ENCODE measurements at places on chromosomes 12 and 14. TPM values are rescaled to one million over a fixed set of nuclear protein-coding genes. Genes with fewer than 3 reads are reported as not detected.
A peak's percentile ranks its signal among the peaks of the same experiment; 100 is the strongest.

DNA sequence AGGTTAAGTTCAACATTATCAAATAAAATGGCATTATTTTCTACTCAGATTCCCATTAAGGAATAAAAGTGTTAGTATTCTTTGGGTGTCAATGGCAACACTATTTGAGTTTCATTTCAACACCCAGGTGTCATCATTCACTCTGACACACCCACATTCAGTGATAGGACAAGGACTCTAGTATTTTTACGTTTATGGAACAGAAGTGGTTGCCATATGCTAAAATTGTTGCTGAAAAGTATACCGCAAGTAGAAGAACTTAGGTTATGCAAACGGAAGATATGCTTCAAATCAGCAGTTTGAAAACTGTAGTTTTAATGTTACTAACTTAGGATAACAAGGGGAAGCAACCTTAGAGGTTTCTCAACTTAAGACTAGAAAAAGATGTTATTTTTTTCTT, 20.0 kb upstream of the SGPP1 start:
- H3K27ac ChIP-seq, result no peak overlapping the region
- H3K4me1 ChIP-seq, result no peaks in the 10 kb centered on the region
- no peaks in the 10 kb centered on the region for H3K36me3 ChIP-seq
- DNase-seq, result no peak
- H3K4me3 ChIP-seq, result no peak overlapping the region

The CD69 gene
- not detected for total RNA-seq

DNA sequence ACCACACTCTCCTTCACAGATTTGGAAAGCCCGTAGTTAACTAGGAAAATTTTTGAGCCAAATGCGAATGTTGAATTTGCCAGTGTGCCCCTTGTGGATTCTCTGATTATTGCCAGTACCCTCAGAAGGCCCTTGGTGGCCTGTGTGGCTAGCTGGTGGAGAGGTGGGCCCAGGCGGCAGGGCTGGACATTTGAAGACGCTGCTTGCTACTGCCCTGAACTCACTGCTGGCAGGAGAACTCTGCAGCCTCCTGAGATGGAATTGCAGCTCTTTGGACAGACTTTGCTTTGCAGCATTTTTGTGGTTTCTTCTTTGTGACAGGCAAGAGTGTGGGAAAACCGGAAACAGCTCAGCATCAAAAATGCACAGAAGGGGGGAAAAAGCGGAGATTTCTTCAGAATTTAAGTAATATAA, 97.6 kb downstream of the TGFB3 start:
- H3K4me3 ChIP-seq, result no peak overlapping the region
- peaks cover 2% of the 10 kb centered on the region for H3K36me3 ChIP-seq
- H3K27me3 ChIP-seq, result no peaks in the 10 kb centered on the region
- peaks cover 73% of the 10 kb centered on the region for H3K4me1 ChIP-seq

GRCh38 chr12:9404031-9404430, 195.8 kb upstream of the PZP start:
- no peaks in the 10 kb centered on the region for H3K36me3 ChIP-seq
- DNase-seq, result no peak
- no peak overlapping the region for H3K27ac ChIP-seq
- H3K27me3 ChIP-seq, result no peaks in the 10 kb centered on the region
- H3K4me1 ChIP-seq, result no peaks in the 10 kb centered on the region
- H3K4me3 ChIP-seq, result no peak overlapping the region

The RNF10 gene
- 136 TPM for total RNA-seq

The GLT1D1 gene
- 0.22 TPM for total RNA-seq

The KRT71 gene
- not detected for total RNA-seq

DNA sequence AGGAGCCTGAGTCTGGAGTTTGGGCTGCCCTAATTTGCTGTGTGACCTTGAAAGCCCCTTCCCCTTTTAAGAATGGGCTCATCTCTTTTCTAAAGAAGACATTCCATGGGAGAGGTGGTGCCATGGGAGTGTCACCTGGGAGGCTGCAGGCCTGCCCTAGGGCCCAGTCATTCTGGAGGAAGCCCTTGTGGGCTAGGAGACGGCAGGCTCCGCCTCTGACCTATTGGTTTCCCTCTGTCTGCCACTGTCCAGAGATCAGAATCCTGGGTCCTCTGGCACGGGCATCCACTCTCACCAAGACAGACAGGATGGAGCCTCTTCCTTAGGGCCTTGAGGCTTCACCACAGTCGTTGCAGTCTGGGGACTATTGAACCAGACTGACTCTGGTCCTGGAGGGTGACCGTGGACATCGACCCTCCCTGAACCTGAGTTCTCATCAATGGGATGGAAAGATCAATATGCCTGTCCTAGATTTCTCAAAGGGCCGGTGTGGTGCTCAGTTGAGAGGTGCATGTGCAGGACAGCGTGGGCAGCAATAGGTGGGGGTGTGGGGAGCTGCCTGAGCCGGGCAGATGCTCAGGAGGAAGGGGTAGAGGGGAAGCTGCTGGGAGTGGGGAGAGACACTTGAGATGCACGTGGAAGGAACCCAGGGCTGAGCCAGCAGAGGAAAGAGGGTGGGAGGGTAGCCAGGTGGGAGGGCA, 12.2 kb upstream of the CLMN start:
- no peak overlapping the region for H3K27ac ChIP-seq
- H3K27me3 ChIP-seq, result peaks cover 5% of the 10 kb centered on the region
- H3K36me3 ChIP-seq, result peaks cover 3% of the 10 kb centered on the region
- no peaks in the 10 kb centered on the region for H3K4me1 ChIP-seq

- no peak overlapping the region for H3K27ac ChIP-seq
- no peaks in the 10 kb centered on the region for H3K27me3 ChIP-seq
- no peak overlapping the region for H3K4me3 ChIP-seq
- DNase-seq, result no peak
Measured at GRCh38 chr14:31527546-31527945, 33.7 kb upstream of the NUBPL start.

DNA sequence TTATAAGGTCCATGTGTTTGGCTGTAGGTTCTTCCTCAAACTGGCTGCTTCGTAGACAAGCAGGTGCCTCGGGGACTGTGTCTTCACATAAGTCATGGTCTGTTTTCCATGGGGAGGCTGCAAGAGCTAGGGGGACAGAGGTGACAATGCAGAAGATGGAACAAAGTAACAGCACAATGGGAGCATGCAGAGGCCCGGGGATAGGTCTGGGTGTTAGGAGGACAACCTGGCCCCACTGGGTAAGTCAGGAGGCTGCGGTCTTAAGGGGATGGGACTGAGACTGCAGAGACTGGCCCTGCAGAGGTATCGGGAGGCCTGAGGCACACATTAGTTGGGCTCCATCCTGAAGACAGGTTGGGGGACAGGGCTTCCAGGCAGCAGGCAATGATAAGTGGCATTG, 88.9 kb downstream of the NTF3 start:
- no peaks in the 10 kb centered on the region for H3K36me3 ChIP-seq
- no peak for DNase-seq
- H3K27me3 ChIP-seq, result no peaks in the 10 kb centered on the region
- no peaks in the 10 kb centered on the region for H3K4me1 ChIP-seq

DNA sequence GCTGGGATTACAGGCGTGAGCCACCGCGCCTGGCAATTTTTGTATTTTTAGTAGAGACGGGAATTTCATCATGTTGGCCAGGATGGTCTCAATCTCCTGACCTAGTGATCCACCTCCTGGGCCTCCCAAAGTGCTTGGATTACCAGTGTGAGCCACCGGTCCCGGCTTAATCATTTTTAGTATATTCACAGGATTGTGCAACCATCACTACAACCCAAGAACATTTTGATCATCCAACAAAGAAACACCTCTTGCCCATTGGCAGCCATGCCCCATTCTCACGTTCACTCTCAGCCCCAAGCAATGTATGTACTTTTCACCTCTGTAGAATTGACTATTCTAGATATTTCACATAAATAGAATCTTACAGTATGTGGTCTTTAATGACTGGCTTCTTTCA, 19.9 kb downstream of the SP1 start:
- peaks cover 4% of the 10 kb centered on the region for H3K4me1 ChIP-seq
- no peaks in the 10 kb centered on the region for H3K27me3 ChIP-seq
- no peak for DNase-seq
- H3K36me3 ChIP-seq, result peaks cover 7% of the 10 kb centered on the region
- H3K4me3 ChIP-seq, result no peak overlapping the region
- H3K27ac ChIP-seq, result no peak overlapping the region

GRCh38 chr12:80602455-80602854, 105.0 kb upstream of the MYF6 start:
- no peak overlapping the region for H3K4me3 ChIP-seq
- H3K27me3 ChIP-seq, result no peaks in the 10 kb centered on the region
- H3K36me3 ChIP-seq, result no peaks in the 10 kb centered on the region
- H3K27ac ChIP-seq, result no peak overlapping the region
- peaks cover 3% of the 10 kb centered on the region for H3K4me1 ChIP-seq

The TAS2R46 gene
- 0.51 TPM for total RNA-seq

DNA sequence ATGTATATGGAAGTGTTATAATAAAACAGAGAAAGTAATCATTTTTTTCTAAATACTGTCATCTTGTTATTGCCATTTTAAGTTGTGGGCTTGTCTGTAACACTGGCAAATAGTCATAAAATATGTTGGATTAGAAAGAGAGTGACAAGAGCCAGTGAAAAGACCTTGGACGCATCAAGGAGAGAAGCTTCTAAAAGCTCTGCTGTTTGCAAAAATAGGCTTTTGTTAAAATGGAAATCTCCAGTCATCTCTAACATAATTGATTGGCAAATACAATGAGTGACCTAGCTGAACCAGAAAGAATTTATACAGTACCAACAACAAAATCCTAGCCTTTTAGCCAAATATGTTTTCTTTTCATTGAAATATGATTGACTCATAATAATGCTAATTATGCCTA, 245.8 kb upstream of the RMST start:
- no peak overlapping the region for H3K4me3 ChIP-seq
- DNase-seq, result no peak
- H3K27ac ChIP-seq, result no peak overlapping the region
- no peaks in the 10 kb centered on the region for H3K4me1 ChIP-seq
- no peaks in the 10 kb centered on the region for H3K36me3 ChIP-seq
- no peaks in the 10 kb centered on the region for H3K27me3 ChIP-seq

DNA sequence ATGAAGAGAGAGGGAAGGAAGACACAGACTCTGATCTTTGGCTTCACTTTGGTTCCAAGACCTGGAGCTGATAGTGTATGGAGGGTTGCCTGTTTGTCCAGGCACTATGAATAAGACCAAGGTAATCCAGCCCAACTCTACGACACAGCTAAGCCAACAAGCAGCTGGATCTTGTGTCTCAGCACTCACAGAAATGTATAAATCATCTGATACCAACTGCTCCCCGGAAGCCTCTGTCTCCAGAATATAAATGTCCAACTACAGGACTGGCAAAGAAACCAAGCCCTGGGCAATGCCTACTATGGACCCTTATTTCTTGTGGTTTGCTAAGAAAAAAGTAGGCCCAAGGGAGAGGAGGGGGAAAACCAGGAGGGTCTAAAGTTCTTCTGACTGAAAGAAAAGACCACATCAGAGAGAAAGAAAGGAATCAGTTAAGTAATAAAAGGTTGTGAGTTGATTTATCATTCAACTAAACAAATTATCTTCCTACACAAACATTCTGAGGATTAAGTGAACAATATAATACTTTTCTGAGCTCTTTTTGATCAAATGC, 204.0 kb downstream of the DAD1 start:
- no peak overlapping the region for H3K4me3 ChIP-seq
- no peaks in the 10 kb centered on the region for H3K27me3 ChIP-seq
- H3K4me1 ChIP-seq, result peaks cover 46% of the 10 kb centered on the region

DNA sequence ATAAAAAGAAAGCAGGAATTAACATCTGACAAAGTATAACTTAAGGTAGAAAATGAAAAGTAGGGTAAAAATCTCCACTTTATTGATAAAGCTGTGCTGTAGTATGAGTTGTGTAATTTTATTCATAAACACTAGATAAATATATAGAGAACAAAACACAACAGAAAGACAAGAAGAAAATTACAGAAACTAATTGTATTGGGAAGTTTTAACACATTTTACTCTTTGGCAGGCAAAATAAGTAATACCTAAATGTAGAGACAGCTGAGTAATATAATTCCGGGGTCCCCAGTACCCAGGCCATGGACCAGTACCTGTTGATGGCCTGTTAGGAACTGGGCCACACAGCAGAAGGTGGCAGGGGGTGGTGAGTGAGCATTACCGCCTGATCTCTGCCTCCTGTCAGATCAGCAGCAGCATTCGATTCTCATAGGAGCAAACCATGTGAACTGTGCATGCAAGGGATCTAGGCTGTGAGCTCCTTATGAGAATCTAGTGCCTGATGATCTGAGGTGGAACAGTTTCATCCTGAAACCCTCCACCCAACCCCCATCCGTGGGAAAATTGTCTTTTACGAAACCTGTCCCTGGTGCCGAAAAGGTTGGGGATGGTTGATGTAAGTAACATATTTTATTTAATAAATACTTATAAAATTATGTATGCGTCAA, 84.4 kb upstream of the ETV6 start:
- peaks cover 49% of the 10 kb centered on the region for H3K4me1 ChIP-seq
- H3K4me3 ChIP-seq, result no peak overlapping the region

- H3K4me3 ChIP-seq, result peak overlapping the region; percentile 75
- peak overlapping the region; percentile 84 for H3K27ac ChIP-seq
- H3K4me1 ChIP-seq, result peaks cover 42% of the 10 kb centered on the region
Measured at GRCh38 chr12:123388177-123388950, 4.4 kb downstream of the KMT5A start.

GRCh38 chr14:51107801-51108200, 12.9 kb upstream of the TRIM9 start:
- H3K4me1 ChIP-seq, result no peaks in the 10 kb centered on the region
- no peaks in the 10 kb centered on the region for H3K36me3 ChIP-seq
- H3K27me3 ChIP-seq, result no peaks in the 10 kb centered on the region
- DNase-seq, result no peak

The AKAP3 gene
- 0.65 TPM for total RNA-seq

DNA sequence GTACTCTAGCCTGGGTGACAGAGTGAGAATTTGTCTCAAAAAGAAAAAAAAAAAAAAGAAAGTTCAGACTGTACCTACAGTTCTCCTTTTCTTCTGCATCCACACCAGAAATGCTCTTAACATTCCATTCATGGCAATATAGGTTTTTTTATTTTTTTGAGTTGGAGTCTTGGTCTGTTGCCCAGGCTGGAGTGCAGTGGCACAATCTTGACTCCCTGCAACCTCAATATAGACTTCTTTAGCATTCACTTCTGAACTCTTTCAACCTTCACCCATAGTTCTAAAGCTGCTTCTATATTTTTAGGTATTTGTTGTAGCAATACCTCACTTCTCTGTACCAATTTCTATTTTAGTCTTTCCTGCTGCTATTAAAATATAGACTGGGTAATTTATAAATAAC, 1095.7 kb downstream of the FLRT2 start:
- no peak for DNase-seq
- peaks cover 4% of the 10 kb centered on the region for H3K4me1 ChIP-seq
- no peaks in the 10 kb centered on the region for H3K36me3 ChIP-seq
- no peak overlapping the region for H3K4me3 ChIP-seq

GRCh38 chr12:119949145-119949544, 39.9 kb upstream of the BICDL1 start:
- no peaks in the 10 kb centered on the region for H3K36me3 ChIP-seq
- no peaks in the 10 kb centered on the region for H3K4me1 ChIP-seq
- no peak overlapping the region for H3K4me3 ChIP-seq
- no peak for DNase-seq
- no peaks in the 10 kb centered on the region for H3K27me3 ChIP-seq
- H3K27ac ChIP-seq, result no peak overlapping the region

GRCh38 chr12:122927756-122928403, 32.0 kb upstream of the VPS37B start:
- peaks cover 5% of the 10 kb centered on the region for H3K36me3 ChIP-seq
- no peaks in the 10 kb centered on the region for H3K27me3 ChIP-seq
- H3K4me3 ChIP-seq, result no peak overlapping the region
- no peak for DNase-seq

Measured in chondrocyte (in vitro differentiated cells).